Cerebellar nuclear complex (tissue), 1 donor: ENCODE measurements at places on chromosomes 4 and X.

DNA sequence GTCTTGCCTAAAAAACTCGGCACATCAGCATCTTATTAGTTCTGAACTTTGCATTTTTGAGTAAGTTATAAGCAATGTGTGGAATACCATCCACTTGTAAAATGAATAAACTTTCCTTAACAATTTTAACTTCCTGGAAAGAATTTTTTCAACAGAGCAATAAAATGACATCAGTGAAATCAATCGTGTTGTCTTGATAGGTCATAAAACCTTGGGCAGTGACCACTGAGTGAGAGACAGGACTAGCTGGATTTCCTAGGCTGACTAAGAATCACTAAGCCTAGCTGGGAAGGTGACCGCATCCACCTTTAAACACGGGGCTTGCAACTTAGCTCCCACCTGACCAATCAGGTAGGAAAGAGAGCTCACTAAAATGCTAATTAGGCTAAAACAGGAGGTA lies 403.0 kb upstream of the CNKSR2 start:
- no peak for DNase-seq

- DNase-seq: no peak
Measured at GRCh38 chr4:128349921-128350320, 62.3 kb upstream of the PGRMC2 start.

GRCh38 chr4:53281438-53281837 lies 84.4 kb downstream of the SCFD2 start:
- DNase-seq: no peak

- DNase-seq: no peak
Measured at GRCh38 chr4:17230727-17231126, 281.2 kb downstream of the QDPR start.

GRCh38 chrX:21996872-21997455 lies 35.2 kb upstream of the PHEX start:
- DNase-seq: no peak

- no peak for DNase-seq
Measured at GRCh38 chrX:88425739-88426138, 321.3 kb upstream of the CPXCR1 start.

- DNase-seq: no peak
Measured at GRCh38 chr4:26584725-26585124, 841 bp downstream of the TBC1D19 start.

GRCh38 chrX:124401696-124402095 lies 55.3 kb downstream of the SH2D1A start:
- DNase-seq: no peak

DNA sequence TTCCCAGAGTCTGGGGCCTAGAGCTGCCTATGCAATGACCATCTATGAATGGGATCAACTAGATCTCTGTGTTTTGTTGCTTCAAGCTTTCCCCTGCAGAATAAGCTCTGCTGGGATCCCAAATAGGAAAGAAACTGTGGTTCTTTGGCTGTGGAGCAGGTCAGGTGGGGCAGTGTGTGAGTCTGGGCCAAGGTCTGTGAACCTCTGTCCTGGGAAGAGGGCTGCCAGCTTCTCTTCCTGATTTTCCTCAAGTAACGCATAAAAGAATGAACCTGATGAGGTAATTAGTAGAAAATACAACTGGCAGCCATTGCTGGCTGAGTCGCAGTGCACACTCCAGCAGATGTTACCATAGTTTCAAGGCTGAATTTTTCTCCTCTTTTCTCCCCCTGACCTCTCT lies 4.6 kb upstream of the PIN4 start:
- DNase-seq: no peak

DNA sequence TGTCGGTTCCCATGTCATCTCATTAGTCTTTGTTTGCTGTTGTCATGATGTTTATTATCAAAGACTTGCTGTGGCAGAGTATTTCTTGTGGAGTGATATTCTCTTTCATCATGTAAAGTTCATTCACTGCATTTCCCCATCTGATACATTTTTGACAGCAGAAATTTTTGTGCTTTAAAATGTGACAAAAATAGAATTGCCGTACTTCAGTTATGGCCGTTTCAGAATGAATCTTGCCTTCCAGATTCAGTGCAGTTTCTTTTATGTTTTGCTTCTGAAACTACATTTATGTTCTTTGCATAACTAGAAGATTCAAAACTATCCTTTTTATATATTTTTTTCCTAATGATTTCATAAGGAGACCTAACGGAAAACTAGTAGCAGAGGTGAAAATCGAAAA lies 10.0 kb downstream of the CSTF2 start:
- DNase-seq: no peak

DNA sequence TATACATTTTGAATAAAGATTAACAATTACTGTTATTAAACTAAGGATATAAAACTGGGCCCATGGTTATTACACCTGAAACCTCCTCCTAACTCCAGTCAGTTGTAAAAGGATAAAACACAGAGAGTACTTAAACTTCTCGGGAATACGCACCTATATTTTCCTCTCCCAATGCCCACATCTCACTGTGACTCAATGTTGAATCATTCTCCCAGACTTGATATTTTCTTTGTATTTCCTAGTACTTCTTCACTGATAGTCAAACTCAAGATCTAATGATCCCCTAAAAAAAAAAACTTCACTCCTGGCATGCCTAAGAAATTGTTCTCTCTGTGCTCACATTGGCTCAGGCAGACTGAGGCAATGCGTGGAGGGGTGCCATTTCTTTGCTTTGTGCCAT lies 212.5 kb upstream of the DKK2 start:
- no peak for DNase-seq

DNA sequence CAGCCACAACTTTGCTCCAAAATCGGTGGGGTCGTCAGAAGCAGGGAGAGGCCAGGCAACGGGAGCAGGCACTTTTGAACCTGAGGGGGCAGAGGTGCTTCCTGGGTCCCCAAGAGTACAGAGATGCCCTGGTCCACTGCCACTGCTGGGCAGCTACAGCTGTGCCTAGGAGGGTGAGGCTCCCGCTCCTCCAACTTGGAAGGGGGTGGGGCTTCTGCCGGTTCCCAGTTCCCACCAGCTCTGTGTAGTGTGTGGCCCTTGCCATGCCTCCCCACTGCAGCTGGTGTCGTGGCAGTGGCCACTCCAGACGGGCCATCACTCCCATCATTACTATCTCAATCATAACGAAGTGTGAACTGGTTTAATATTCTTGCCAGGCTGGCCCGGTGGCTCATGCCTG lies 1496.3 kb downstream of the PCDH7 start:
- no peak for DNase-seq

- DNase-seq: no peak
Measured at GRCh38 chrX:617401-617800, 13.2 kb upstream of the SHOX start.

DNA sequence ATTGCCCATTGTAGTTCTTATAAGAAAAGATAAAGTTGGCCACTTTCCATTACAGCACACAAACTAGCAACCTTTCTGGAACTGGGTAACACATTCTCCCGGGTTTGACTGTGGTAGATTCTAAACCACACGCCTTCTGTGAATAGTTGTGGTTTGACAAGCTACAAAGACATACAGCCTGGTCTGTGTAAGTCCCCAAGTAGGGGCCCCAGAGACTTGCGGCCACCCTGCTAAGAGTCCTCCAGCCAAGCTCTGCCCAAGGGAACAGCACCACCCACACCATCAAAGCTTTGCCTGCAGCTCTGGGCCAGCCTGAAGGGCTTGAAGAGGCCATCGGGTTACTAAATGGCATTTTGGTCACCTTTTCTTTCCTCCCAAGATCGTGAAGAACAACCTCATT lies 203.4 kb downstream of the MAML3 start:
- DNase-seq: no peak

- no peak for DNase-seq
Measured at GRCh38 chr4:177287255-177287654, 22.4 kb upstream of the NEIL3 start.

DNA sequence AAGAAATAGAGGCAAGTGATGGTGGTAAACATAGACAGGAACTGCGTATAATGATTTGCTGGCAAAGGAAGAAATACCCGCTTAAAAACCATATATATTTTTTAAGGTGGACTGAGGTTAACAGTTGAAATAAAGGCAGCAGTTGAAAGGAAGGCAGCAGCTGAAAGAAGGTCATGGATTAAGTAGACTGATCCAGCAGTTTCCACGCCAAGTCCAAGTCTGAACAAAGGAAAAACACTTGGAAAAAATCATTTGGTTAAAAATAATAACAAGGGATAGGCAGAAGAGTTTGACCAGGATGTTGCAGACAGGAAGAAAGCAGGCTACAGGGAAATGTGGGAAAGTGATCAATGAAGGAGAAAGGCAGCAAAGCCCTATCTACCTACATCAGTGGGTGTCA lies 93.6 kb downstream of the AMELX start:
- DNase-seq: no peak

GRCh38 chr4:145170223-145170622 lies 10.2 kb downstream of the OTUD4 start:
- no peak for DNase-seq

DNA sequence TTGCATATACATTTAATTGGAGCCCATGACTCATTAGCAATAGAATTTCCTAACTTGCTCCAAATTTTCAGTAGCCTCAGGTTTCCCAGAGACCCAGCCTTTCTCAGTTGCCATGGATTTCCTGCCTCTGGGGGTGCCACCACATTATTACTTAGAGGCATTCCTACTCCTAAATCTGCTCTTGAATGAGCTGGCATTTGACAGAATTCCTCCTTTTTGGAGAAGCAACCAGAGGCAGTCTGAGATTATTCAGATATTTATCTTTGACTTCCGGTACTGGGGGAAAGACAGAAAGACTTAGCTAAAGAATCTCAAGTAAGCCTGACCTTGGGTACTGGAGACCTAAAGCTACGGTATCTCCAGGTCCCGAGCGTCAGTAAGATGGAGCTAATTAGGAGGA lies 76.3 kb downstream of the DCHS2 start:
- DNase-seq: no peak

GRCh38 chrX:130171446-130172126 lies at the start of gene RAB33A:
Gene RAB33A (plus strand): TSS chrX:130171962. CDS start chrX:130172063, 101 bp downstream.
- DNase-seq: no peak

DNA sequence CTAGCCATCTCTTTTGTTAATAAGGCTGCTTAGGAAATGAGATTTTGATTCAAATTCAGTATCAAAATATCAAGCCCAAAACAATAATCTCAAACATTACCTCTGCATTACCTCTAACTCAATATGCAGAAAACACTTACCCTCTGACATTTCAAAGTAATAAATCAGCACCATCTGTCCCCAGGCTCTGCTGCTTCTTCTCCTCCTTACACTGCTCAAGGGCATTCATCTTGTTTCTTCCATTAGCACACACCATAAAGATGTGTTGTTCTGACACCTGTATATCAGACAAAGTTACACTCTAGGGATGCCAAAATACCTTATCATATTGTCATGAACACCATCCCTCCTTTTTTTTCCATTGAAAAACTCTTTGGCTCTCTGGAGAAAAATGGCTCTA lies 1630.3 kb downstream of the RPA4 start:
- DNase-seq: no peak

DNA sequence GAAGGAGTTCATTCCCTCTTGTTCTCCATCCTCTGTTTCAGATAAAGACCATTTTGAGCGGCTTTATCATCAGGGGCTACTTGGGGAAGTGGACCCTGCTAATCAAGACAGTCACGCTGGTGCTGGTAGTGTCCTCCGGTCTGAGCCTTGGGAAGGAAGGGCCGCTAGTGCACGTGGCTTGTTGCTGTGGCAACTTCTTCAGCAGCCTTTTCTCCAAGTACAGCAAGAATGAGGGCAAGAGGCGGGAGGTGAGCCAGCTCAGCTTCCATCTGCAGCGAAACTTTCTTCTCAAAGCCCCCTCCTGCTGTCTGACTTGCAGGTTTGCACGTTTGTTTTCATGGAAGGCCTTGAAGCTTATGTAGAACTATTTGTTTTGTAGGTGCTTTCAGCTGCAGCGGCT lies 49.5 kb downstream of the CLCN4 start:
- no peak for DNase-seq

GRCh38 chrX:108541286-108541685 lies 101.6 kb downstream of the COL4A5 start:
- DNase-seq: no peak

DNA sequence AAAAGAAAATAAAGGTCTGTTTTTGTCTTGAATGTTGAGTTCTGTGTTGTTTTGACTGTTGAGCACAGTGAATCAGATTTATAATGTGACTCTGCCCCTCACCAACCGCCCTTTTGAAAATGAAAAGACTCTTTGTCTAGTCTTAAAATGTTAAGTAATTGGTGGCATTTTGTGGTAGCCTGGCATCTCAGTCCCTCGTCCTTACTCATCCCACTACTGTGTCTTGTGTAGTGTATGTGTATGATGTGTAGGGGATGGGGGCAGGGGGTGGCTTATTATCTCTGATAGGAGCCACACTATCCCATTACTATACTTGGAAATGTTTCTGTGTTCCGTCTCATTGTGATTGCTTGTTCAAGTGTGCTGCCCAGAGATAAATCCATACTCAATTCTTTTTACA lies 12.2 kb downstream of the KLHL34 start:
- DNase-seq: no peak

DNA sequence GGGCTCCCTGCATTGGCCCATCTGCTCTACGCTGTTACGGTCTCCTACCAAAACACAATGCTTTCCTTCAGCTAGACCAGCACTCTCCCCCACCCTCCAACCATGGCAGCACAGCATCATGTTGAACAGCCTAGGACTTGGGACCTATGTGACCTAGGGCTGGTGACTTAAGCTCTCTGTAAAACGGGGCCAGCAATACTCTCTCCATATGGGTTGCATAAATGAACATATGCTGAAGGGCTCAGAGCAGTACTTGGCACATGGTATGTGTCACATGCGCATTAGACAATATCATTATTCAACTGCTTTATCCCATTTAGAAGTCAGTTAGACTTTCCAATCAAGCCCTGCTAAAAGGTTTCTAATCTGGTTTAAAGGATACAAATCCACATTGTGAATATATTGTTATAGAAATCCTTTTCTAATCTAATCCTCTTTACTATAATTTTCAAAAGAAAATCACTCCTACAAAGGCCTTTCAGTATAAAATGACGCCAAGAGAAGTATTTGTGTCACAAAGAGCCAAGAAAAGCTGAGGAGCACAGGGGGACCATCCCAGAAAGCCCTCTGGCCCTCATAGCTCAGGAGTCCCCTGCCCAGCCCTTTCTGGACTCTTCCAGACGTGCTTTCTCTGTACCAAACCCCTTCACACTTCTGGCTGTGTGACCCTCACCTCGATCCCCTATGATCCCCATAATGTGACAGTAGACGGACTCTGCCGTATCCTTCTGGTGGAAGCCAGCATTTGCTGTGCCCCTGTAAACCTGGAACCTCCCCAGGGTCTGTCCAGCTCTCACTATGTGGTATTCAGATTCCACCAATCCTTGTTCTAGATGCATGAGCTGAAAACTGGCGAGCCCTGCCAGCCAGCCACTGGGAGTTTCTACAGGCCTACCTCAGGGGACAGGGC lies 42.3 kb downstream of the NSG1 start:
- DNase-seq: no peak

- no peak for DNase-seq
Measured at GRCh38 chr4:53693408-53693807, 102.1 kb upstream of the LNX1 start.

GRCh38 chr4:5021546-5021945 lies 2.3 kb upstream of the CYTL1 start:
- DNase-seq: no peak
